ENCODE measurements at places on chromosomes 6 and 20. TPM values are rescaled to one million over a fixed set of nuclear protein-coding genes. Genes with fewer than 3 reads are reported as not detected.

DNA sequence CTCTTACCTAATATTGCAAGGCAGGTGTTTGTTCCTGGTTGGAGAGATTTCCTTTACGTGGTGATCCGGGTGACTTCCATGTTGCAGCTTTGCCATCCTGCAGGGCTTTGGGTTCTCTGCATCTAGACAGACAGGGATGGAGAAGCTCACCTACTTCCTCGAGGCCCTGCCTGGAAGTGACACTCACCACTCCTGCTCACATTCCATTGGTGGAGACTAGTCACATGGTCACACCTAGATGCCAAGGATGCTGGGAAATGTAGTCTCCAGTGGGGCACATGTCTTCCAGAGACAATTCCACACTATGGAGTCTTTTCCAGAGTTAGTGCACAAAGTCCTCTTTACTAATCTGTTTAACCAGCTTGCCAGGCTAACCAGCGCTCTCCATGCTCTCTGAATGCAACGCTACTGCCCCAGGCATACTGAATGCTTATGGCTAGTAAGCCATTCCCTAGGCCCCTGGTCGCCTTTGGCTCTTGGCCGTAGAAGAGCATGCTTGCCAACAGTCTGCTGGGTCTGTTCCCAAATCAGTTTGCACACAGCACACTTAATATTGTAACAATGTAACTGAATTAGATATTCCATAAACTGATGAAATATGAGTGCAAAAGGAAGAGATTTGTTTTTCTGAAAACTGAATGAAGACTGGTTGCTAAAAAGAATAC lies 6.7 kb upstream of the KCNK15 start:
- no peak for DNase-seq

GRCh38 chr20:2144850-2145249 lies 43.2 kb downstream of the STK35 start:
- no peak for DNase-seq

DNA sequence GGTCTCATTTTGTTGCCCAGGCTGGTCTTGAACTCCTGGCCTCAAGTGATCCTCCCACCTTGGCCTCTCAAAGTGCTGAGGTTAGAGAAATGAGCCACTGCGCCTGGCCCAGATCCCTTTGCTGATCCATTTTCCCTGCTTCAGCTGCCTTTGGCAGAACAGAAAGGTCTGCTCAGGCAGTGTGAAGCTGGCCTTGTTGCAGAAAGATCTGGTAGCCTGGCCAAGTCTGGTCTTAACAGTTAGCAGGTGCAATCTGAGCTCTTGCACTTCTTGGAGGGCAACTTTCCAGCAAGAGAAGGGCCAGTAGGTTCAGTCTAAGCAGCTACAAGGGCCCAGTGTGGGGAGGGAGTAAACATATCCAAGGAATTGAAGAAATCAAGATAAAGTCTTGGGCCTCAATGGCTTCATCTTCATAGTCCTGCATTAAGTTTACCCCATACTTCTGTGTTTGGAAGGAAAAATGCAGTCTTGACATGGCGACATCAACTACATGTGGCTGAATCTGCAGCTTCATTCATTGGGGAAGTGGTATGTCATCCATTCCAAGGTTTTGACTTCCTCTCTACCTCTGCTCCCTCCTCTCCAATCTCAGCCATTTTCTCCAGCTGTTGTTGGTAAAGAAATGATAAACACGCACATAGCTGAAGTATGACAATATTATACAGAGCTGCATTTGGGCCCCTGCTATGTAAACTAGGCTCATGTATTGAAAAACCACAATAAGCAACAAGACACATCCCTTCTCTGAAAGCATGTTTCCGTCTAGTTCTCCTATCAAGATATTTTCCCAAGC lies 39.0 kb upstream of the NEDD9 start:
- DNase-seq: no peak

Gene PAK5
- not detected for total RNA-seq

- no peak for DNase-seq
These were observed 2.2 kb downstream of the NT5DC1 start for GRCh38 chr6:116102873-116103272.

DNA sequence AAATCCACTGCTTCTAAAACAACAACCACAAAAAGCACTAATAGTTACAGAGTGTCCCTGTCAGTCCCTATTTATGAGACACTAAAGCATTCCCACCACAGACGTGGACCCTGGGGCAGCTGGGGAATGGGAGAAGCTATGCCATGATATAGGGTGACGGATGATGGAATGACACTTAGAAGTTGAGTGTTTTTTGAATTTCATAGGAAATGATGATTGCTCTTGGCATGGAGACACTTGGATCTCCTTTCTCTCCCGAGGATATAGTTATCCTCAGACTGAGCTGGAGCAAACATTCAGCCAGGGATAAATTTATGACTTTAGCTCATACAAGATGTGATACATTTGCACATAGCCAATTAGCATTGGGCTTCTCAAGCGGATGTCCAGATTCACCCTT lies 151.2 kb downstream of the EDN3 start:
- no peak for DNase-seq

Gene SLC17A1
- not detected for total RNA-seq

Measured in glomerular endothelial cell (primary cell).